ENCODE measurements at places on chromosomes 7 and 10.

GRCh38 chr7:44387389-44387788, 62.0 kb upstream of the CAMK2B start:
- no peak for DNase-seq

DNA sequence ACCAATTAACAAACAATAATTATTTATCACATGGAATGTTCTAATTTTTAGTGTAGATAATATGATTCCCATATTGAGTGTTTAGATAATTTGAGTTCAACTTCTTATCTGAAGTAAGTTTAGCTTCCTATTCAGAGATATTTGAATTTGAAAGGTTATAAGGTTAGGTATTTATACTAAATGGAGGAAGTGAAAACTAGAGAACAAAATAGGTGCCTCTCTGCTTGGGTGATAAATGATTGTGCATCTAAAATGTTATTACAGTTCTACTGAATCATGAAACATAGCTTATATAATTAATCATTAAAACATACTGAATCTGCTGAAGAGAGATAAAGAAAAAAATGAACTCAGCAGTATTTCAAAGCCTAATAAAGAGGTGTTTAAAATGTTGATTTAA, 1174.3 kb downstream of the XPNPEP1 start:
- no peak for DNase-seq

DNA sequence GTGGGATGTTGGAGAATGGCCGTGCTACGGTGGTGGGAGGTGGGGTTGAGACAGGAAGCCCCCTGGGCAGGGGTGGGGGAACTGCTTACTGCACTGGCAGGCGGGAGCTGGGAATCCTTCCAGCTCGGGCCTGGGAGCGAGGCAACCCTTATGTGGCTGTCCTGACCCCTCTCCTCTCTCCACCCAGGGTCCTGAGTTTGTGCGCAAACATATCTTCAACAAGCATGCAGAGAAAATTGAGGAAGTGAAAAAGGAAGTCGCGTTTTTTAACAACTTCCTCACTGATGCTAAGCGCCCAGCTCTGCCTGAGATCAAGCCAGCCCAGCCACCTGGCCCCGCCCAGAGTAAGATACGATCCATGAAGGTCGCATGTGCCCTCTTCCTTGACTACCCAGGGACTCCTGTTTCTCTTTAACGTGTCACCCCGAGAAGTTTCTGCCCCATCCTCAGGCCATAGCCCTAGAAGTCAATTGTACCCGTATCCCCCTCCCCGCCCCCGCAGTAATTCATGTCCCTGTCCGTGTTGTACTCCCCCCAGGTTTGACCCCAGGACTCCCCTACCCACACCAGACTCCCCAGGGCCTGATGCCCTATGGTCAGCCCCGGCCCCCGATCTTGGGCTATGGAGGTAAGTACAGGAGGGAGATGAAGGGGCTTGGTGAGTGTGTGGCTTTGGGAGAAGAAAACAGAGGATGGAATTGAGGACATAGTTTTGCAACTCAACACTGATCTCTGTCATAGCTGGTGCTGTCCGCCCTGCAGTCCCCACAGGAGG, 1.8 kb downstream of the UFSP1 start:
- no peak for DNase-seq

DNA sequence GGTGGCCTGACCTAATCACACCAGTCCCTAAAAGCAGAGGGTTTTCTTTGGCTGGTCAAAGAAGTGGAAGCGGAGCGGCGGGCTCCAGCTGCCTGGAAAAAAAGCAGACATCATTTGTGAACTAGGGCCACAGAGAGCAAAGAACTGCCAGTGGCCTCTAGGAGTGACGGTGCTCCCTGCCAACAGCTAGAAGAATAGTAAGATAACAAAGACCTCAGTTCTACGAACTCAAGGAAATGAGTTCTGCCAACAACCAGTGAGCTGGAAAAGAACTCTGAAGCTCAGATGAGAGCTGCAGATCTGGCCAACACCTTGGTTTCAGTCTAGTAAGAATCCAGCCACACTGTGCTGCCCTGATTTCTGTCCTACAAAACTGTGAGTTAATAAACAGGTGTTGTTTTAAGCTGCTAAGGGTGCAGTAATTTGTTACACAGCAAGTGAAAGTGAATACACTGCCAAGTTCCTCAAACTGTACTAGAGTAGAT, 178.0 kb downstream of the SRPK2 start:
- no peak for DNase-seq

DNA sequence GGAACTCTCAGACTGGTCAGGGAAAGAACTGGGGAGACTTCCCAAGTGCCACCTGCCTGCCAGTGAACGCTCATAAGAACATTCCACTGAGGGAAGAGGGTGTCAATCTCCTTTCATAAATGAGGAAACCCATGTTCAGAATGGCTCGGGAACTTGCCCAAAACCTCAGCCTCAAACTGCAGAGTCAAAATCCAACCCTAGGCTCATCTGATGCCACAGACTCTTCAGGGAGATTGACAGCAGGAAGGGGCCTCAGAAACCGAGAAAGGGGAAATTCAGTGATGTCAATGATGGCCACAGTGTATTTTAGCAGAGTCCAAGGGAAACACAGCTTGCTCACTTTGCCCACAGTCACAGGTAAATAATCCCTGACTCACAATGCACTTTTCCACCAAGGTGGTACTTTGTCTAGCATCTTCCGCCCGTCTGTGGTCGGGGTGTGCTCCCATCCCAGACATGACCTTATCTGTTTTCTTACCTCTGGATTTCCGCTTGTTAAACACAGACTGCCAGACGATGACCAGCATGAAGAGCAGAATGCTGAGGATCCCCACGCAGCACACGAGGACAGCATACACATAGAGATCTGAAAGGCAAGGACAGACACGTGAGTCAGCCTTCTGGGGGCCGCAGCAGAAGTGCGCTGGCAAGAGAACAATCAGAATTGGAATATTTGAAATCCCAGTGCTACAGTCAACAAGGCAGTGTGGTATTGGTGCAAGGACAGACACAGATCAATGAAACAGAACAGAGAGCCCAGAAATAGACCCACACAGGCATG, 38.4 kb downstream of the VSTM4 start:
- no peak for DNase-seq

DNA sequence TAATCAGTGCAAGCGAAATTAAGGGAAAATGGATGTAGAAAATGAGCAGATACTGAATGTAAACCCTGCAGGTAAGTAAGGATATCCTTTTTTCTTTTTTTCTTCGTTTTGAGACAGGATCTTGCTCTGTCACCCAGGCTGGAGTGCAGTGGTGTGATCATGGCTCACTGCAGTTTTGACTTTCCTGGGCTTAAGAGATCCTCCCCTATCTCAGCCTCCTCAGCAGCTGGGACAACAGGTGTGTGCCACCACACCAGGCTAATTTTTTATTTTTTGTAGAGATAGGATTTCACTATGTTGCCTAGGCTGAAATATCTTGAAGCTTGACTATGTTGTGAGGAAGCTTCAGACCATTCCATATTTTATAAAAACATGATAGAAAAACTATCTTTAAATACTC, 4.3 kb downstream of the PDCD4 start:
- DNase-seq, result no peak

DNA sequence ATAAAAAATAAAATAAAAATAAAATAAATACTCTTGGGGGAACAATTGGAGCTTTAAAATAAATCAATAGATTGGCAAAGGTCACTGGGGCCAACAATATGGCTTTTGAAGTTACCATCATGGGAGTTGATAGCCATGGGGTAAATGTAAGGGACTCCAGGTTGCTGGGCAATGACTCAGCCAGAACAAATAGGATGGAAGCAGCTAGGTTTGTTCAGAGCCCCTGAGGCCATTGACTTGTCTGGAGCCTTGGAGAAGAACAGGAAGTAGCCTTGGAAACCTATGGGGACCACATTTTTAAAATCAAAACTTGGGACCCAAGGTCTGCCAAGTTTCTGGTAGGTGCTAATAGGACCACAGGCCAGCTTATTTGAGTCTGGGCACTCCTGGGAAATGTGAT, 20.2 kb upstream of the FRA10AC1 start:
- DNase-seq, result no peak

DNA sequence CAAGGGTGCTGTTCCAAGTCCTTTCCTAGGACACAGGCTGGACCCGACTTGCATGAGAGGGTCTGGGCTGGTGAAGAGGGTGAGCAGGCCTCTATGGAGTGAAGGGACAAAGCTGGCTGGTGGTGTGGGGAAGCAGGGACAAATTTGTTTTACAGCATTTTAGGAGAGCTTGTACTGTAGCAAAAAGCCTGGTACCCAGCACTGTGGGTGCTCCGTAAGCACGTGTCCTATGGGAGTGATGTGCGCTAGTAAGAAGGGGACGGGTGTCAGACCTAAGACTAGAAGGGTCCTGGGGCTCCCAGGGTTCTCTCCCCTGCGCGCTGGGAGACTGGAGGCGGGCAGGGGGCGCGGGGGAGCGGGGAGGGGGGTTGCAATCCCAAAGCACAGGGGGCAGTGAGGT, 391 bp downstream of the NOBOX start:
- DNase-seq, result no peak

GRCh38 chr10:27446091-27446918, 57.8 kb upstream of the RAB18 start:
- peak; percentile 4 for DNase-seq

DNA sequence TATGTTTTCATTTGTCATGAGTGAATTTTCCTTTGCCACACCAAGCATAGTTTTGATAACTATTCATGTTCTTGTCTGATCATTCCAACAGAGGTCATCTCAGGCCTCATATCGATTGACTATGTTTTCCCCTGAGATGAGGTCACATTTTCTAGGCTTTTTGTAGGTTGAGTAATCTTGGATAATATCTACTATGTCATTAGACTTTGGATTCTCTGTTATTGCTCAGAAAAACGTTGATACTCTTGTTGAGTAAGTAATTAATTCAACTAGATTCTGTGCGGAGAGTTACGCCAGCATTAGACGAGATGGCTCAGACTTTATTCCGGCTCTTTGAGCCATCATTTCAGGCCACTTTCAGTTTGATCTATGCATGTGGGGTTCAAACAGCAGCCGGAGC, 57.7 kb downstream of the KLF6 start:
- DNase-seq, result no peak

- DNase-seq, result peak; percentile 19
Measured at GRCh38 chr10:113129117-113129516, 179.1 kb downstream of the TCF7L2 start.

DNA sequence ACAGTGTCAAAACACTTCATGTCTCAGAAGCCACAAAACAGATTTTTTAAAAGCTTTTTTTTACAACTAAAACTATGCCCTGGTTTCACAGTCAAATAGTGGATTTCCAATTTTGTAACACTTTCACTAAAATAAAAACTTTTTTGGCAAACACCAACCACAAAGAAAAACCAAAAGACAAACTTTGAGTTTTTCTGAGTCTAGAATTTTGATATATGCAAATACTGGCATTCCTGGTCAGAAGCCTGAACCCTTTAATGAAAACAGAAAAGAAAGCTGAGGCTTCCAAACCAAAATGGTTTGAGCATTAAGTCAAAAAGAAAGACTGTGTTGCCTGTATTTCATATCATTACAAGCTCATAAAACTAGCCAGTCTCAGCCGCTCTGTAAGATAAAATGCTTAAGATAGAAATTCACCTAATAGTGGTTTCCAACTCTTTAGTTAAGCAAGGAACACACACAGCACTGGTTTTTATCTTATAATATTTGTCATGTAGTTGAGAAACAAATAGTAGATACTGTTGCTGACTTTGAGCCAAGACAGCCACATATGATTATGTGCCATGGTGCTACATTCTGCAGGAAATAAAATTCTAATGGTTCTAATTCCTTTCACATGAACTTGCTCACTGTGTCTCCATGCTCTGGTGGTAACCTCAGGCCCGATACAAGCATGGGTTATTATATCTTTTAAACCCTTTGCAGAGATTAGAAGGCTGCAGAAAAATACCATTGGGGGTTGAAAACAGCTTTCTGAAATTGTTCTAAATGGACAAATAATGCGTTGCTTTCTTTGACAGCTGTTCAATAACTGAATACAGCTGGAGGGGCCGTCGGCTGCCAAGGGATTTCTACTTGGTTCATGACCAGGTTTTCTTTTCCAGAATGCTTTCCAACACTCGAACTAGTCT, 49.4 kb downstream of the FAM171A1 start:
- no peak for DNase-seq

DNA sequence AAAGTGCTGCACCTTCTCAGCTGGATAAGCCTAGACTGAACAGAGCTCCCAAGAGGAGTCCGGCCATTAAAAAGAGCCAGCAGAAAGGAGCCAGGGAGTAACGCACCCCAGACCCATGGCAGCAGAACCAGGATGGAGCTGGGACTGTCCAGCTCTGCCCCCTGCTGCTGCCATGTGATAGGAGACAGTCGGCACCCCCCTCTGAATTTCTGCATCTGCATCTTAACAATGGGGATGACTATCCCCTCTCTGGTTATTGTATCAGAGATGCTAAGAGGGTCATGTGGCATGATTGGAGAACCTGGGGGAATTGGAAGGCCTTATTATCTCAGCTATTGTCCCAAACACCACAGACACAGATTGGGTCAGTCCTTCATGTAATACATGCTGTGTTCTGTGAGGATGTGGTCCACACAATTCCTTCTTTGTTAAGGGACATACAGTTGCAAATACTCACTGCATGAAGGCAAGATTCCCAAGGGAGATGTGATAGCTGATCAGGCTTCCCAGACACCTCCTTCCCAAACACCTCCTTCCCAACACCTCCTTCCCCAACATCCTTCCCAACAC, 29.3 kb downstream of the PLEKHS1 start:
- DNase-seq, result no peak

DNA sequence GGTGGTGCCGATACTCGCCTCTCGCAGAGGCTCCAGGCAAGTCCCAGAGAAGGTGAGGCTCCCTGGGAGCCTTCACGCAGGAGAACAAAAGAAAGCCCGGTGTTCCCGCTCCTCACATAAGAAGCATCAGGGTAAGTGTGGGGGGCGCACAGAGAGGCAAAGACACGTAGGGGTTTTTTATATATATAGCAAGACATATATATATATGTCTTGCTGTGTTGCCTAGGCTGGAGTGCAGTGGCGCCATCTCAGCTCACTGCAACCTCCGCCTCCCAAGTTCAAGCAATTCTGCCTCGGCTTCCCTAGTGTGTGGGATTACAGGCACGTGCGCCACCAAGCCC, 61.3 kb downstream of the PDIA4 start:
- DNase-seq, result no peak
